ENCODE measurements at places on chromosomes 6 and 20.

- no peak for DNase-seq
These were observed 30.7 kb upstream of the MRGBP start for GRCh38 chr20:62765432-62766070.

DNA sequence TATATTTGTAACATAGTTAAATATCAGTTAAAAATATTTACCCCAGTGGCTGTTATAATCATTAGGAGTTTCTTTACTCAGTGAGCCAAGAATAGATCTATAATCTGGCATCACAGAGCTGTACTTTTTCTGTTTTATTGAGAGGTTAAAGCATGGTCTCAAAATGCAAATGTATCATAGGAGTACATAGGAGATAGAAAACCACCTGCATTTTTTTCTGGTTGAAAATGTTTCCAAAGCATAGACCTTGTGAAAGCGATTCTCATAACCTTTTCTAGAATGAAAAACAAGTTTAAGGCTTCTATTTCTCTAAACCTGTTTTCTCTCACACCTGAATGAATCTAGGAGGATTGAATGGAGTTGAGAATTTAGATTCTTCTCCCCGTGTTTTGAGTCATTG lies 14.4 kb downstream of the KCNQ5 start:
- DNase-seq, result no peak

DNA sequence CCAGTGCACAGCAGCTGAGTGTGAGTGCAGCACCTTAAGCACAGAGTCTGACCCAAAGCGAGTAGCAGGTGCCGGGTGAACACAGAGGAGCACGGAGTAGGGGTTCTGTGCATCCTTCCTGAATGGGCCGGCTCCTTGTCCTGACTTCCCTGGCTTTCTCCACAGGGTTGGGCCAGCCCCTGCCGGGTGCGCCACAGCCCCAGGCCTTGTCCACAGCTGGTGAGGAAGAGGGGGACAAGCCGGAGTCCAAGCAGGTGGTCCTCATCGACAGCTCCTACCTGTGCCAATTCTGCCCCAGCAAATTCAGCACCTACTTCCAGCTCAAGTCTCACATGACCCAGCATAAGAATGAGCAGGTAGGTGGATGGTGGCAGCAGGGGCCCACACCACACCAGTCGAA lies 34.9 kb downstream of the ZNF341 start:
- no peak for DNase-seq

GRCh38 chr6:26048590-26048989 lies 38.6 kb upstream of the HFE start:
- no peak for DNase-seq

GRCh38 chr6:43260791-43261190 lies 17.5 kb downstream of the TTBK1 start:
- no peak for DNase-seq

DNA sequence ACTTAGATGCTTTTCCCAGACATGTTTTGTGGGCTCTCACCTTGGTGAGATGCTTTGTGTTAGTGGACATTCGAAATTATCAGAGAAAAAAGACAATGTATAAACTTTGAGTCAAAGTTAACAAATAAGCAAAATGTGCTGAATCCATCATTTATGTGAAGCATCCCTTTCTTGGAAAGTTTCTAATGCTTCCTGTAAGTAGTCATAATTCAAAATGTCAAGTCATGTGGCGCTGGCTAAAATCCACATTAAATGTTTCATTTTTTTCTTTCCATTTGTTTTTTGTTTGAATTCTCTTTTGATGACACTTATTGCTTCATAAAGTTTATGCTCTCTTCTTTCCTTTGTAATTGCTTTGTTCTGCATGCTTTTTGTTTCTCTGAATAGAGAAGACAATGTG lies 107.2 kb upstream of the CENPW start:
- DNase-seq, result no peak

- no peak for DNase-seq
These were observed 32.3 kb downstream of the UST start for GRCh38 chr6:148779142-148779562.

GRCh38 chr6:157600807-157601206 lies 219.8 kb downstream of the ZDHHC14 start:
- no peak for DNase-seq

- no peak for DNase-seq
These were observed 183.4 kb upstream of the CNR1 start for GRCh38 chr6:88349511-88349910.

DNA sequence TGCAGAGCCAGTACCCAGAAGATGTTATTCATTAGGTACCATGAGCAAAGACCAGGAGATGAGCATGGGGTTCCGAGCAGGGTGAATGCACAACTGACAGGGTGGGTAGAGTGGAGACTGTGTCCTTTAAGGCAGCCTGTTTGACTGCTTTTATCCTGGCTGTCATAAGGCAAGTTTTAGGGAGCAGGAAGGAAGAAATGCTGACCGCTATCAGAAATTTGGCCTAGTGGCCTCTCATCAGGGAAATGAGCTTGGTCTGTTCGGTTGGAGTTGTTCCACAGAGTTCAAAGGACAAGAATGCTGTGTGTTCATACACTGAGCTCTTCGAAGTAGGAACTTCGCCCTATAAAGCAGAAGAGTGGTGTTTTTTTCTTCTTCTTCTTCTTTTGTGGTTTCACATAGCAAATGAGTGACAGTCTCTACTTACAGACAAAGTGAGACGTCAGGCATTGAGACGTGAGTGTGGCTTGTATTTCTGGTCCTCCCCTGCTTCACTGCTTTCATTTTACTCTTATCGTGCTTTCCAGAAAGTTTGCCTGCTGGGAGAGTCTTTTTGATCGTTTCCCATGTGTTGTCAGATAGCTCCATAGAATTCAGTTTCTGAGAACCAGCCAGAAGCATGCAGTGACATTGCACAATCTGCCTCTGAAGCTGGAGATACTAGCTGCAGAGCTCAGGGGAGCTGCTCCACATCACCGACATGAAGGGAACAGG lies at the start of gene CASS4:
TSS of gene CASS4 (plus strand) at position 502 of the 714 bp plus-strand sequence. CDS start at position 701, 199 bp downstream.
- no peak for DNase-seq

GRCh38 chr6:10528158-10528981 lies 7.2 kb downstream of the GCNT2 start:
- peak; percentile 70 for DNase-seq

GRCh38 chr6:116314218-116314617 lies 34.5 kb upstream of the TSPYL1 start:
- no peak for DNase-seq

DNA sequence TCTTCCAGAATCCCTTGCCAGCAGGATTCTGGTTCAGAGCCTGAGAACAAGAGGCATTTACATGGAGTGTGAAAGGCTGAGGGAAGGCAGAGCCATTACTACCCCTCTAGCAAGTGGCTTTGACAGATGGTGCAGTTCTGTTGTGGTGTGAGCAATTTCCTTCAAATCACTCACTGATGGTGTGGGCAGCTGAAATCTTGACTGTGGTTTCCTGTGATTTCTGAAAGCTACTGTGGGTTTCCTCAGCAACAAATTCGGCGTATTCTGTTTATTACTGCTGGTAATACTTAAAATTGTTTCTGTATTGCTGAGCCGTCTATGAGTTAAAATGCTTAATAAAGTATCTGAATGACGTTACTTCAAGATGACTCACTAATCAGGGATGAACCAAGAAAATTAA lies 181.5 kb upstream of the TCF21 start:
- DNase-seq, result no peak

GRCh38 chr6:144331491-144331969 lies 46.4 kb downstream of the UTRN start:
- DNase-seq, result no peak

- no peak for DNase-seq
These were observed 85.6 kb downstream of the ANKRD60 start for GRCh38 chr20:58142843-58143185.

GRCh38 chr6:170208182-170208601 lies 82.7 kb downstream of the DLL1 start:
- no peak for DNase-seq

GRCh38 chr20:19407736-19408135 lies 195.3 kb downstream of the SLC24A3 start:
- DNase-seq, result no peak

GRCh38 chr20:50227506-50227905 lies 36.9 kb downstream of the CEBPB start:
- no peak for DNase-seq

- DNase-seq, result no peak
These were observed 97.5 kb downstream of the TAF4 start for GRCh38 chr20:61968036-61968810.

DNA sequence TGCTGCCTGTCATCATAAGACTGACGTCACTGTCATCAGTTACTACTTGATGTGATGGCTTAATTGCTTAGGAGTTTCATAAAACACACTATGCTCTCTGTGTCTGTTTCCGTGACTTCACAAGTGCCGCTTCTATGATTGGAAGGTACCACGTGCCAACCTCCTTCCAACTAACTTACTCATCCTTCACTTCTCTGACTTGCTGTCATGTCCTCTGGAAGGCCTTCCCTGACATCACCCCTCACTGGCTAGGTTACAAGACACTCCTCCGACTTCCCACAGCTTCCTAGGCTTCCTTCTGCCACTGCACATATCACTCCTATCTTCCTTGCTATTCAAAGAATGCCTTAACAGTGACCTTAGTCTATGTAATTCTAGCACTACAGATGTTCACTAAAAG lies 20.4 kb downstream of the SERINC3 start:
- DNase-seq, result no peak

- DNase-seq, result peak; percentile 44
These were observed 20.0 kb upstream of the TRIM27 start for GRCh38 chr6:28943557-28944411.

DNA sequence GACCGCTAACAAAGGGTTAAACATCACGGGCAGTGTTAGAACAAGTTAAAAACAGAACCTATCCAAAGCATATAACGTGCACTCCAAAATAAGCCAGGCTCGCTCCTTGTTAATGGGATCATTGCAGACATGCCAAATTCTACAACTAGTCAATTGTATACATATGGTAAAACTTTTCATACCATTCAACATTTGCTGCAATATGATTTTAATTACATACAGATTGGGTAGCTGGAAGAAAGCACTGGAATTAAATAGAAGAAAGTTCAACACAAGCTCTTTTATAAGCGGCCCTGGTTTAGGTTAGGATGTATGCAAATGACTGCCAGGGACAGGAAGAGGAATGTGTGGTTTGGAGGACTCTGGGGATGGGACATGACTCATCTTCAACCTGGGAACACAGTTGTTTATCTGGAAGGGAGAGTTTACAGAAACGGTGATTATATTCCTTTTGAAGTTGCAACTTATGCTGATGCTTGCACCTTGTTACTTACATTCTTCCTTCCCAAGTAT lies 62.5 kb upstream of the TIAM2 start:
- no peak for DNase-seq

DNA sequence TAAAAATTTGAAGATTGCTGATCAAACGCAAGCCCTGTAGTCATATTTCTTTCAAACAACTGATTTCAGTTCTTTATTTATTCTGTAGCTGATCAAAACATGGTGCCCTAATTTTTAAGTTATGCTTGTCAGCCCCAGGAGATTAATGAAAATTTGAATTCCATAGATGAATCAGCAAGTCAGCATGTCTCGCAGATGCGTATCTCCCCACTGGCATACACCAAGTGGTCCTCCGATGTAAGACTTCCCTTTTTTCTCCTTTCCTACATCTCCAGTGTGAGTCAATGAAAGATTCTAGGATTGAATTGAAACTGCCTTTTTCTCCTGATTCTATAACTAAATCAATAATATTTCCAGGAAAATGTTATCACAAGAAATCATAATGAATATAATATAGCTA lies 539.6 kb upstream of the NOX3 start:
- DNase-seq, result no peak

GRCh38 chr6:138988469-138988834 lies 399 bp upstream of the REPS1 start:
- no peak for DNase-seq

DNA sequence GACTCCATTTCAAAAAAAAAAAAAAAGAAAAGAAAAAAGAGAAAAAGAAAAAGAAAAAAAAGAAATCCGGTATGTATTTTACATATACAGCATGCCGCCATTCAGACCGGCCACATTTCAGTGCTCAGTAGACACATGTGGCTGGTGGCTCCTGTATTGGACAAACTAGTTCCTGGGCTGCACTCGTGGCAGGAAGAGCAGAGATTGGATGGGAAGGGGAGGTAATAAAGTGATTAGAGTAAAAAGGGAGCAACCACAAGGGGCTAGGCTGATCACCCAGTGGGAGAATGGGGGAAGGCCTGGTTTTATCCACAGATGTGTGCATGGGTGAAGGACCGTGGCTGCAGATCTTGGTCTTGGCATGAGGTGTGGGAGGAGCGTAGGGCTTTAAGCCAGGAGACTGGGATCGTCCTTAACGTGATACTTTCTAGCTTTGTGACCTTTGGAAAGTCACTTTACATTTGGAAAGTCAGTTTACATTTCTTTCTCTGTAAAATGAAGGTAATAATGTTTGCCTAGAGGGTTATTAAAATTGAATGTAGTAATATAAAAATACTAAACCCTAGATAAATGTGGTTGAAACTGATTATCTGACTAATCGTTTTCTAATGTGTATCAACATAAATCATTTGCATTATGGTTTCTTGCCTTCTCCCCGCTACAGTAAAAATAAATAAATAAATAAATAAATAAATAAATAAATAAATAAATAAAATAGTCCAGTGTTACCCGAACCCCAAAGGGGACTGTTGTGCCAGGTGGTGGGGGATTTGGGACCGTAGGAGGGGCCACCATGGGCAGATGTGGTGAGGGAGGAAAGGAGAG lies 869 bp upstream of the TRIM15 start:
- no peak for DNase-seq

DNA sequence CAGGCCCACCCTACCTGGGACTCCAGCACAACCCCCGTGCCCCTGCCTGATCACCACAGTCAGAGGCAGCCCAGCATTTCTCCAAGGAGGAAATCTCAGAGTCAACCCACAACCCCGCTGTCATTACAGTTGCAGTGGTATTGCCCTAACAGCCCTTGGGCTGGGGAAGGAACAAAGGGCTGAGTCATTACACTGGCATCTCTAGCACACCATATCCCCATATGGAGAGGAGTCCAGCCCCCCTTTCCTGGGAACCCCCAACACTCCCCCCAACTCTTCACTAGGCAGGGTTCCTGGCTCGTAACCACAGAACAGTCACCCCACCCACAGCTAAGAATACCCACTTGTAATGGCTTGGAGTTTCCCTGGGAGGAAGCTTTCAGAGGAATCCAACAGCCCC lies 149.4 kb upstream of the OGFRL1 start:
- no peak for DNase-seq

- DNase-seq, result no peak
These were observed 51.1 kb downstream of the ADTRP start for GRCh38 chr6:11727346-11727997.

DNA sequence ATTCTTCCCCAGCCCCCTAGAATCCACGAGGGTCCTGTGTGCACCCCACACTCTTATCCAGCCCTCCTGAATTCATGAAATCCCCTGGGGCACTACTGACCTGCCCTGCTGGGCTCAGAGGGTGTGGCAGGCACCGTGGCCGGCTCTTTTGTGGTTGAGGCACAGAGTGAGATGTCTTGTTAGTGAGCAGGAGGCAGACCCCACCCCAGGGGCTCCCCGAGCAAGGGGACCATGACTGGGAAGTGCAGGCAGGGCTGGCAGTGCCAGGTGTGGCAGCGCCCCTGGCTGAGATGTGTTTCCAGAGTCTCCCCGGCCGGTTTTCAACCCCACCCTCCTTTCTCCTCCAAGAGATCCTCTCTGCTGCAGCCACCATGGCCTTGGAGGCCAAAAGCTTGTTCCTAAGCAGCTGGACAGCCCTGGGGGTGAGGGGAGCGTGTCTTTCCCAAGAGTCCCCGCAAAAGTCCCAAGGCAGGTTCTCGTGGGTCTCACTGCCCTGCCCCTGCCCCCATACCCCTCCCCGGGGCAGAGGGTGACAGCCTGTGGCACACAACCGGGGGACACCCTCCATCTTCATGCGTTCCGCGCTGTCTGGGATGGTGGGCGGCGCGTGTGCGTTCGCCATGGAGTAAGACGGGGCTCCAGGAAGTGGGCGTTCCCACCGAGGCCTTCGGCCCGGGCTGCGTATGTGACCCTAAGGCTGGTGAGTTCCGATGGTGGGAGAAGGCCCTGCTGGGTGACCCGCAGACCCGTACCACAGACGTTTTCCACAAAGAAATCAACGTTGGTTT lies 208.9 kb downstream of the TAF4 start:
- DNase-seq, result no peak
